ENCODE measurements at places on chromosomes 7 and 10.
A peak's percentile ranks its signal among the peaks of the same experiment; 100 is the strongest.

- no peak for DNase-seq
Measured at GRCh38 chr7:20441346-20441745, 110.6 kb downstream of the ITGB8 start.

DNA sequence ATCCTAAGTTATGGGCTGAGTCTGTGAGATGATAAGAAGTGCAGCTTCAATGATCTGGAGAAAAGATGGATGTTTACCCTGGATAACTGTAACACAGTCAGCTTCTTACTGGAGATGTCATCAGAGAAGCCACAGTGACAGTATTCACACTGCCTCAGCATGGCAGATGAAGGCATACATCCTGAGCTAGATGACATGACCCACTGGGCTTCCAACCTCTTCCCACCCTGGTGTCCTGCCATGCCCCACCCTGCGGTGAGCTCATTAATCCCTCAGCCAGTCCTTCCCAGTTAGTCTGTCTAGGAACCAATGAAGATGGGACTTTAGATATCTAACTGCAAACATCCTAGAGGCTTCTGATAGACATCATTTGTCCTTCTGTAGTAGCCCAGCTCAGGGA lies 213.8 kb downstream of the TAX1BP1 start:
- no peak for DNase-seq

- DNase-seq: no peak
Measured at GRCh38 chr10:102603946-102604345, 40.3 kb upstream of the TRIM8 start.

DNA sequence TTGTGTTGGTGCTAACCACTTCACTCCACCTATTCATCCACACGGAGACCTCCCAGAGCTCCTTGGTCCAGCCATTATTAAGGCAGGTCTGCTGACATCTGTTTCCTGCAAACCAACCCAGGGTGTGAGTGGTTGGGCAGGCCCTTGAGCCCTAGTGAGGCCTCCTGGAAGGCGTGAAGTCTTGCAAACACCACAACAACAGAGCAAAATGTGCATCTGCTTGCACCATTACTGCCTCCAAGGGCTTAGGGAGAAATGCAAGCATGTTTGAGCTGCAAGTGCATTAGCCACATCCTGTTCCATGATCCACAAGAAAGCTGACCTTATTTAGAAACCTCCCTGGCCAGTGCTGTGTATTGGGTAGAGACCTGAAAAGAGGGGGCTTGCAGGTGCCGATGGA lies 325.5 kb downstream of the GRID1 start:
- DNase-seq: no peak

DNA sequence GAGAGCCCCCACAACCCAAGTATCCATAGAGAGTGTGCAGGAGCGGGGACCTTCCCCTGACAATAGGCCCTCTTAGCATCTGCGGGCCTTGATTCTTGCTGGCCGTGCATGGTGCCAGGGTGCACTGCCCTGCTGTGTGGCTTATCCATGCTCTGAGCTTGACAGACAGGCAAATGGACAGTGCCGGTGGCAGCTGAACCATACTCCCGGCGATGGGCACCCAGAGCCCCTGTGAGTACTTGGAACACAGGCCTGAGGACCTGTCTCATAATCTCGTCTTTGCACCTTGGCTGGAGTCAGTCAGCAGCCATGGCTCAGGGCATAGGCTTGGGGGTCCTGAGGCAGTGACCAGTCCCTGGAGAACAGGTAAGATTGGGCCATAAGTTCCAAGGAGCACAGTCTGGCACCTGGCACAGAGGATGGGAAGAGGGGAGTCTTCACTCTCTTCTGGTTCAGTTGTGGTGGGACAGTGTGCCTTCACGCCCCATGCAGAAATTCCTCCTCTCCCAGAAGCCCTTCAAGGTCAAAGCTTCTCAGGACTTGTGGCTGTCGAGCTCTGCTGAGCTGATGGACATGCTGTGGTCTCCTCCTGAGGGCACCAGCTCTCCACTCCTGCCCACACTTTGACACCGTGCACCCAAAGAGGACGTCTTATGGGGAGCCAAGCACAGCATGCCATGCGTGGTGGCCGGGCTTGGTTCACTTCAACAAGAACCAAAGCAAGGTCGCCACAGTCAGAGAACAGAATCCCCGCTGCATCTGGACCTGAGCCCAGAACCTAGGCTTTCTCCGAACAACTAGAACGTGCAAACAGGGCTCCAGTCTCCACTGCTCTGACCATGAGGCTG lies 59.4 kb upstream of the CAMK2B start:
- DNase-seq: no peak

DNA sequence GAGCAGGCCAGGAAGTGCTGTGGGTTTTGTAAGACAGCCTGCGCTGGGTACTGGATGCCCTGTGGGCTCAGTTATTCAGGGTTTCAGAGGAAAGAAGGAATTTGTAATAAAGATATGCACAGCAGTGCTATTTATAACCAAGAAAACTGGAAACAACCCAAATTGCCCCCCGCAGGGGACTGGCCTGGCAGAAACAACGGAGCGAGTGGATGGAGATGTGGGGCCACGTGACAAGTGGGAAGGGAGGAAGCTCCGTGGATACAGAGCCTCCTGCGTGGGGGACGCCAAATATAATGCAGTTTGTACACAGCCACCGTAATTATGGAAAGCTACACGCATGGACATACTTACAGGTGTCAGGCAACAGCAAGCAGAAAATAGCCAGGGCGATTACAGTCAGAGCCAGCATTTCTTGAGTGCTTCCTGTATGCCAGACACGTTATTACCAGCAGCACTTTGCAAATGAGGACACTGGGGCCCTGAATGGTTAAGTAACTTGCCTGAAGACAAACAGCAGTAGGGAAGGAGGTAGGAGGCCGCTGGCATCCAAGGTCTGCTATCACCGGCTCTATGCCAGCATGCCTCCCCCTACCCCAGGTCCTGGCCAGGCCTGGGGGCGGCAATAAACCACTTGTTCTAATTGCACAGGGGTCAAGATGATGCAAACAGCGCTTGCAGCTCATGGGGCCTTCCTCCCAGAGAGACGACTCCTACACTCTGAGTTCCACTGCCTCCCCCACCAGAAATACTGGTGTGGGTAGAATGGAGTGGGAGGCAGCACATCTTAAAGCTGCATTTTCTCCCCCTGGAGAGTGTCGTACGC lies 8.7 kb upstream of the CAMK2B start:
- no peak for DNase-seq

- no peak for DNase-seq
Measured at GRCh38 chr10:86366033-86366901, at the start of gene GRID1. GRID1 (minus strand) TSS chr10:86366795.

DNA sequence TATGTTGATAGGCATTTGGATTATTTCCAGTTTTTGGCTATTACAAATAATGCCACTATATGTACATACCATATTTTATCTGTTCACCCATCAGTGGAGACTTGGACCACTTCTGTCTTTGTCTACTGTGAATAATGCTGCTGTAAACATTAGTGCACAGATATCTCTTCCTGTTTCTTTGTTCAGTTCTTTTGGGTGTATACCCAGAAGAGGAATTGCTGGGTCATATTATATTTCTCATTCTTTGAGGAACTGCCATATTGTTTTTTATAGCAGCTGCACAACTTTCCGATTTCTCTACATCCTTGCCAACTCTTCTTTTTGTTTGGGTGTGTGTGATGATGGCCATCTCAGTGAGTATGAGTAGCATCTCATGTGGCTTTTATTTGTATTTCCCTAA lies 218.0 kb downstream of the LRMDA start:
- DNase-seq: no peak

- no peak for DNase-seq
Measured at GRCh38 chr7:150716368-150716767, at the start of gene GIMAP1. GIMAP1 (plus strand) TSS chr7:150716613; CDS start chr7:150719048, 2,435 bp downstream.

DNA sequence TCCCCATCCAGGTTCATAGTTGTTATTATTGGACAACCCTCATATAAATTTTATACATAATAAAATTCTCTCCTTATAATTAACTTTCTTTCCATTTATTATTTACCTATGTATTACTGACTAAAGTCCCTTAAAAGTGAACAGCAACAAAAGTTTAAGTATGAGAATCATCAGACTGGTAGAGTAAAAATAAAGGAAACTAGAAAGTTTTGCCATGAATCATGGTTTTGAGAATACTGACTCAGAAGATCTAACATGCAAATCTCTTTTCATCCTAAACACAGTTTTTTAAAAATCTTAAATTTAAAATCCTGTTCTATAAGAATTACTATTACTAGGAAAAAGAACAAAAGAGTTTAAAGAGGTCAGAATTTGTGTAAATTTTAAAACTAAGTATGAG lies 32.1 kb downstream of the HERC4 start:
- DNase-seq: no peak

DNA sequence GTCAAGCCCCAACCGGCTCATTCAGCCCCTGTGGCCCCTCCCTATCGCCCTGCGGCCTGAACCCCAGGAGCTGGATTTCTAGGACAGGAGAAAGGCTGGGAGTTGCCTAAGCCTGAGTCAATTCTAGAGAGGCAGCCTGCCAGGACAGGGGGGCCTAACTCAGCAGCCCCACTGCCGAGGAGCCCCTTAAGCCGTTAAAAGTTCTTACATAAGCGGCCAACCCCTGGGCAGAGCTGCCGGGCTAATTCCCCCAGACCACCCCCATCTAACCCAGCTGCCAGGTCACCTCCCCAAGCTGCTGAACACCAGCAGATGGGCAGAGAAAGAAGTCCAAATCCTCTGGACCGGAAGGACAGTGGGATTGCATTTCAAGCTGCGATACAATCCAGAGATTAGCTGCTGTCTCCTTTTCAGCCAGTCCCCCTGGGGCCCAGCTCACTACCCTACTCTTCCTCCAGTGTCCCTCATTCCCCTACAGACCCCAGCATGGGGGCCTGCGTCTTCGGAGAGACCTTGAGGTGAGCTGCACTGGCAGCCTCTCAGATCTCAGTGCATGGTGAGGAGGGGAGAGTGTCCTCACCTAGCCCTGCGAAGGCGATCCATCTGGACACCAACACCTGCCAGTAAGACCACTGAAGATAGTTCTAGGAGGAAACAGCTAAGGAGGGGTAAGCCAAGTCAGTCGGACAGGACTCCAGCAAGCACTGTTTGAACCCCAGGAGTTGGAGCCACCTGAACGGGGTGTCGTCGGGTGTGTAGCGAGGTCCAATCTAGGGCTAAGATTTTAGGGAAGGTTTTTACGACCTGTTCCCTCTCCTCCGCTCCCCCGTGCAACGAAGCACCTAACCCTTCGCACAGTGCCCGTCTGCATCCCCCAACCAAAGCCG lies 830 bp downstream of the IMPDH1 start:
- no peak for DNase-seq

DNA sequence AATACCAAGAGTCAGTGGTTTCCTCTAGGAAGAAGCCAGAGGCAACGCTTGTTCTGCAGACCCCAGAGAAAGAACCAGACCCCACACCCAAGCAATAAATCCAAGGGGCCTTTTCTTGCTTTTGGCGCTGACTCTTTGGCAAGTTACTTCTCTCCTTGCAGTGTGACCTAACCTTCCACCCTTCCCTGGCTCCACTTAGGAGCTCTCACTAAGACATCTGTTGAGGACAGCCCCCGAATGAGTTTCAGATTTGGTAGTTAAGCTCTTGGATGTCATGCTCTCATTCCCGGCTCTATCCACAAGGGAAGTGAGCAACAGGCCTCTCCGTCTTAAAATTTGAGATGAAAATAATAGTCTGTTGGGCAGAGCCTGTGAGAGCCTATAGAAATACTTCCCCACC lies 50.6 kb upstream of the FAM204A start:
- no peak for DNase-seq

DNA sequence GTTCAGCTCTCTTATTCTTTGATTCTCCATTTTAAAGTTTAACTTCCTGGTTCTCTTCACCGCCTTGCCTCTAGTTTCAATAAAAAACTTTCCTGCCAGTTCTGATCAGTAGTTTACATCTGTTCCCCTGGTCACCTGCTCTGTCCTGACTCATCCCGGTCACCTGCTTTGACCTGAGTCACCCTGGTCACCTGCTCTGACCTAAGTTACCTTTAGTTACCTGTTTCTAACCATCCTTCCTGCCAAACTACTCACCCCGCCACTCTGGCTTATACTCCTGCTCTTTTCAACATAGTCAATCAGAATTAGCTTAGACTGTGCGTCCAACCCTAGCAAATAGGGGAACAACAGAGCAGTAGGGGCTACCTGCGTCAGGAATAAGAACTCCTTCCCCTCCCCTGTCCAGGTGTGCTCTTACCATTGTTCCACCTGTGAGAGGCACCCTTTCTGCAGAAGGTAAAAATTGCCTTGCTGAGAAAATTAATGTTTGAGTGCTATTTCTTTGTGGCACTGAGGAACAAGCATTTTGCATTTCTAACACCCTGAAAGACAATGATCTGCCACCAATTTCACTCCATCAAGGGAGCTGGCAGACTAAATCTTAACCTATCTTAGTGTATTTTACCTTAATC lies 263.6 kb downstream of the DOCK4 start:
- no peak for DNase-seq

DNA sequence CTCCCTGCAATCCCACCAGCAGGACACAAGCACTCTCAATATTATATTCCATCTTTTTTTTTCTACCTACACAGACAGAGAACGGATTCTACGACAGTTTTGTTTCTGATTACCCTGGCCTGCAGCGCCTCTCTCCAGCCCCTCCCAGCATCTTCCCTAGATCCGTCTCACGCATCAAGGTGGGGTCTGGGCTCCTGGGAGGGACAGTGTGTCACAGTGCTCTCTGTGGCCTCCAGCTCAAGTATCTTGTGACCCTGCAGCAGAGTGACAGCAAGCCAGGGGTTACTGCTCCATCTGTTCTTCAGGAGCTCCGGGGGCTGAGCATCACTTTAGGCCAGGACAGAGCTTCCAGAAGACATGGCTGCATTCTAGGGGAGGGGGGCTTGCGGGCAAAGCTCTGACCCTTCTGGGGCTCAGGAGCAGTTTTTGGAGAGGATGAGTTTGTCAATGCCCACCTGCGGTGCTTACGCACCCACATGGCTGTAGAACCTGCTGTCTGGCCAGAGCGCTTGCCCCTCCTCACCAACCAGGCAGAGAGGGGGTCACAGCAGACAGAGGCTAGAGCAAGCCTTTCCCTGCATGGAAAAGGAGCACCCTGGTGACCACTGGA lies 22.6 kb downstream of the MYO1G start:
- DNase-seq: no peak

GRCh38 chr10:114094795-114095194 lies 51.1 kb downstream of the ADRB1 start:
- no peak for DNase-seq

DNA sequence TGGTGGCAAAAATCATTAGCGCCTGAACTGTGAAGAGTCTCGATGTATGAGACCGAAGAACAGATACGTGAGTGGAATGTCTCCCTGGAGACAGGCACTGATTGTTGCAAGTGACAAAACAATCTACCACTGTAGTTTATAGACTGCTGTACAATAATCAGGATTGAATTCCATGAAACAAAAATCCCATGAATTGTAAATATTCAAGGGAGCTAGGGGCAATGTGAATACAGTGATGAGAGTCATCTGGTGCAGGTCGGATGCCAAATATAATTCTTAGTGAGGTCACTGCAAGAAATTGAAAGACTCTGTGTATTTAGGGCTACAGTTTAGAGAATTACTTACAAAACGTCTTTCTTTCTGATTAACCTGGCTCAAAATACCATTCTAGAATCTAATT lies 594.4 kb upstream of the VSTM2A start:
- DNase-seq: no peak

- no peak for DNase-seq
Measured at GRCh38 chr7:149297034-149297755, 35.2 kb downstream of the ZNF783 start.

GRCh38 chr7:134495546-134495945 lies 31.8 kb upstream of the AKR1B10 start:
- no peak for DNase-seq

GRCh38 chr10:114611617-114612016 lies 46.5 kb downstream of the ABLIM1 start:
- DNase-seq: no peak

- peak; percentile 55 for DNase-seq
Measured at GRCh38 chr7:148044173-148044572, 546.4 kb upstream of the C7orf33 start.

Measured in NCI-H2107 (cell line).